Activated CD8-positive, alpha-beta memory T cell treated with anti-CD3 and anti-CD28 coated beads for 1 hour (primary cell): ENCODE measurements at places on chromosomes 12 and 14.

DNA sequence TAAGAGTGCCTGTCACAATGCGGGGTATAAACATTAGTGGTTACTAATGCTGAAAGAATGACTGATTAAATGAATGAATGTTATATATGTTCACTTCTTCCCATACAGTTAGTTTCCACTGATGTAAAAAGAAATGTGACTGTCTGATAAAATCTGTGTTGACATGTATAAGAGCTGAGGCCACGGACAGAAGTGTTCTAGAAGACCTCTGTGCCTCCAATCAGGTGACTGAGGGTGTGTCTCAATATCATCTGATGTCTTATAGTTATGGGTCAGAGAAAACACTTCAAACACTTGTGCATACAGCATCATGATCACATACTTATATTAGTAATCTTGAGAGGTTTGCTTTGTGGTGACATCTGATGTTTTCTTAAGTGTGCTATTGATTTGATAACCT is 183.4 kb downstream of the TTC7B start:
- DNase-seq = no peak

DNA sequence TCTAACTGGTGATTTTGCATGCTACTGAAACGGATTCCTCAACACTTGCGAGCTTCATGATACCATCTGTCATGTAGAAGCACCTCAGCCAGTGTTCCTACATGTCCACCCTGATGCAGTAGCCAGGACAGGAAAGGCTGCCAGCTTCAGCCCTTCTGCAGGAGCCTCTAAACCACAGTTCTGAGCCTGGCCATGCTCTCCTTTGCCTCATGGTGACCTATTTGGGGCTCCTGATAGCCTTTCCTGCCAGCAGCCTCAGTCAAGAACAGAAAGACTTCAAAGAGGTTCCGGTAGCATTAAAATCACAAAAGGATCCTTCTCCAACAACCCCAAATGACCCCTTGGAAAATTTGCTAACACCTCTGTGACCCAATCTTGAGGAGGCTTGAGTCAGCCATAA is 96.0 kb downstream of the CNTN1 start:
- no peak for DNase-seq

- no peak for DNase-seq
Measured at GRCh38 chr14:85010186-85010585, 519.8 kb upstream of the FLRT2 start.

- DNase-seq = no peak
Measured at GRCh38 chr12:70920251-70920851, at the start of gene PTPRR. Gene PTPRR, minus strand, starts transcription at chr12:70920738. Its CDS starts 348 bp downstream, at chr12:70920390.

DNA sequence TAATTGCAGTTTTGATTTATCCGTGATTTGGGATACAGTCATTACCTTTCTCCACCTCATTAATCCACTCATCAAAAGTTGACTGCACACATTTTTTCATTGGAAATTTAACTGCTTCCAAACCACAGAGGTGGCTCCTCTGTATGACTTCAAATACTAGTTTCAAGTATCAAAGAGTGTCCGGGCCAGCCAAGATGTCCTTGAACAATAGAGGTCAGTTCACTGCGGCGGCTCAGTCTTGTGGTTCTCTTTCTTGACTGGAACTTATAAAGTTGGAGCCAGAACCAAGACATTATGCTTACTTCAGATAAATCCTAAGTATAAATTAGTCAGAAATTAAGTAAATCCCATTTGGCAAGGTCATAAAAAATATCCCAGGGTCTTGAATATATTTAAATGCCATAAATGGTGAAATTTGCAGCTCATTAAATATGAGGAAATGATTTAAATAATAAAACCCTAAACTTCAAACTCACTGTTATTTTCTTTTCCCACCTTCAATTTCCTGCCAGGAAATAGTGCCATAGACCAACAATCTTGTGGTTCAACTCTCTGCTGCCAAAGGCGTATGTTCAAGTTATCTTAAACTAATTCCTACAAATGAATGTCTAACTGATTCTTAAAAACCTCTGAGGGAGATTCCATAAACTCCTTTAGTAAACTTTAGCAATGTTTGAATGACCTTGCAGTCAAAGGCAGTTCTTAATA is 360.8 kb downstream of the AEBP2 start:
- no peak for DNase-seq

- DNase-seq = no peak
Measured at GRCh38 chr12:57832966-57833365, 13.6 kb downstream of the CTDSP2 start.

DNA sequence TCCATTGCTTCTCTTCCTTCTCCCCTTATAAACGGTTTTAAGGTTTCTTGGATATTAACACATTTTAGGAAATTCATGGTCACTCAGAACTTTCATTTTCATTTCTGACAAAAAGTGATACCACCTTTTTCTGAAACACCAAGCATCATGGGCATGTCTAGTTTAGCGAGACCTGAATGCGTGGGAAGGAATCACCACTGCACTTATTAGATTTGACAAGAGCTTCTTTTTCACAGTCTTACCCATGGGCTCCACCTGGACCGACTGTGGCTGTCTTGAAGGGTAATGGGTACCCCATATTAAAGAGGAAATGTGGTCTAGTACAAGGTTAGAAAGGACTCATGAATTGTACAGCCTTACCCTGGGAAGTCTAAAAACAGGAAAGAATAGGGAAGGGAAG is 95.4 kb downstream of the KCNK10 start:
- no peak for DNase-seq

- no peak for DNase-seq
Measured at GRCh38 chr14:79809849-79810612, 401.3 kb downstream of the DIO2 start.

GRCh38 chr14:77268989-77269600 is 1.9 kb downstream of the NGB start:
- no peak for DNase-seq

GRCh38 chr14:55837467-55837866 is 257.5 kb downstream of the KTN1 start:
- DNase-seq = no peak

DNA sequence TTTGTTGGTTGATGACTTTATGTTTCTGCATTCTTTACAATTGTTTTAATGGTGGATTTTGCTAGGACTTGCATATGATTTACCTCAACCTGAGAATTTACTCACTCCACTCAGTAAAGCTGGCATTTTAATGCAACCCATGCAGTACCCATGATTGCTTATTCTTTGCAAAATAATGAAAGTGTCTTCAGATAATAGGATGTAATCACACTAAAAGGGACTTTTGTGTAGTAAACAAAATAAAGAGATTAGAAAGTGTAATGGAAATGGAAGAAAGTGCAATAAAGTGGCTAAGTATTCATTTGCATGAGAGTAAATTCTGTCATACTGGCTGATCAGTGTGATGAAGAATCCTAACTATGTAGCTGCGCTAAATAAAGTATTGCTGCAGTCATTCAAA is 87.6 kb upstream of the NOVA1 start:
- DNase-seq = no peak

DNA sequence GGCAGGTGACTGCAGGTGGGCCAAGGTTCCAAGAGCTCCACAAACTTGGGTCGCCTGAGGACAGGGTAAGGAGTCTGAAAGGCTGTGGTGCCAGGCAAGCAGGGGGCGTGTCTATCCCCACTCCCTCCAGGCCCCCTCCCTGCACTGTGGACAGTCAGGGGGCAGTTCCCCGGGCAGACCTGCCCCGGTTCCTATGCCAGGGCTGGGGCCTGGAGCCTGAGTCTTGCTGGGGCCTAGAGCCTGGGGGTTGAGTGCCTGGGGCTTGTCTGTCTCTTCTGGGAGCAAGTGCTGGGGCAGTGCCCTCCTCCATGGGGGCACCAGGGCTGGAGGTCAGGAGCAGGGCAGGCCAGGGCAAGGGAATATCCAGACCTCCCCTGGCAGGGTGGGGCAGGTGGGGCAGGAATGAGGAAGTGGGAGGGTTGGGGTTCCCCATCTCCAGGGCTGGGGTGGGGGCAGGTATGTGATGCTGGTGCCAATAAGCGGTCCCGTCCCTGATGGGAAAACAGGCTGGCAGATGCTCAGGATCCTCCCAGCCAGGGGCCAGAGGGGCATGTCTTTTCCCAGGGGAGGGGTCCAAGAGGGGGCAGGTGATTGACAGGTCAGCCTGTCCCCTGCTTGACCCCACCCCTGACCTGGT is 11.9 kb upstream of the TNFAIP2 start:
- DNase-seq = no peak

DNA sequence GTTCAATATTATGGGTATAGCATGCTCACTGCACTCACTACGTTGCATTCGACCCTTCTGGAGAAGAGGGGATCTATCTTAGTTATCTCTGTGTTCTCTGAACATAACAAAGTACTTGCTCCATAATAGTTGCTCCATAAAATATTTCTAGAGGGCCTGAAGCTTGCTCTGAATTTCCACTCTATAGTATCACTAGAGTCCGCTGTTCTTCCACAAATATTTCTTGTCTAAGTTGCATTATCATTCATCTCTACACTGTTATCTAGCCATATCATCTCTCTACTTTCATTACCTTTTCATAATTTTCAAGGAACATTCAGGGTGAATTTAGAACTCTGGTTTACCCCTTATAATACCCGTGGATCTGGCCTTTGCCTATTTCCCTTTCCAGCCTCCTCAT is 246.1 kb upstream of the PDE3A start:
- no peak for DNase-seq

DNA sequence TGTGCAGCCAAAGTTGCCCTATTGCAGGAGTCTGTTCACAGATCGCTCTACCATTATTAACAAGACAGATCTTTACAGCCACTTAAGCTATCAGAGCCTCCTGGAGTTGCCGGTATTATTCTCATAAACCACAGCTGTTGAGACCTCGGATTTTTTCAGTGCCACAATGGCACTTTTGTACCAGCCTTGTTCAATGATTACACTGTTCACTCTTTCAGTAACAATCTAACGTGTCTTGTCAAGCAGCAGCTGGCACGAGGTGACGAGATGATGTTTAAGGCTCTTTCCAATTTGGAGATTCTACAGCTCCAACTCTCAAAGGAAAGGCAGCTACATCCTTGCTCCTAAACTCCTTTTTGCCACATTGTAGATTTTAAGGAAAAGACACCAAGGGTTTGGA is 30.7 kb downstream of the LRIG3 start:
- no peak for DNase-seq

DNA sequence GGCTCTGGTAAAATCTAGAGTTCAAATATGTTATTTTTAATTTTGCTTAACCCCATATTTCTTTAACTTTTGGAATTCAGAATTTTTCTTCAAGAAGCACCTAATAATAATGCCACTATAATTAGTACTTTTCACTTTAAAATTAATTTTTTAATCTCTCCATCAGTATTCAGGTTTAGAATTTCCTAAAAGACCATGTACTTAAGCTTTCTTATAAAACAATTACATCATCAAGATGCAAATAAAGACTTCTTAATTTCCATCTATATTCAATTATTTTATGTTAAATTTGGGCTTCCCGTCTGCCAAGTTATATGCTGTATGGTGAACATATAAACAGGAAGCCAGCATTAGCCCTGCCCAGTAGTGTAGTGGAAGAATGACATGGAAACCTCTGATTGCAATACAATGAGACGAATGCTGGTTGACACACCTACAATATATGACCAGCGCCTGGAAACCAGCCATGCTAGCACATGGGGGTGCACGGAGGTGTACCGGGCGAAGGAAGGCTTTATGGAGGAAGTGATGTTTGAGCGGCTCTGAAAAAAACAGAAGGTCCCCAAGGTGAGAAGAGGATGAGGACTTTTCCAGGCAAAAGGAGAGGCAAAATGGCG is 82.2 kb downstream of the LLPH start:
- DNase-seq = no peak

- DNase-seq = no peak
Measured at GRCh38 chr14:74514471-74514941, 20.9 kb downstream of the ISCA2 start.

- DNase-seq = no peak
Measured at GRCh38 chr14:60958146-60958545, 22.7 kb downstream of the TRMT5 start.
